ENCODE measurements at places on chromosomes 1 and 21.

GRCh38 chr1:200896531-200897196, 2.0 kb downstream of the INAVA start:
- no peak for DNase-seq

DNA sequence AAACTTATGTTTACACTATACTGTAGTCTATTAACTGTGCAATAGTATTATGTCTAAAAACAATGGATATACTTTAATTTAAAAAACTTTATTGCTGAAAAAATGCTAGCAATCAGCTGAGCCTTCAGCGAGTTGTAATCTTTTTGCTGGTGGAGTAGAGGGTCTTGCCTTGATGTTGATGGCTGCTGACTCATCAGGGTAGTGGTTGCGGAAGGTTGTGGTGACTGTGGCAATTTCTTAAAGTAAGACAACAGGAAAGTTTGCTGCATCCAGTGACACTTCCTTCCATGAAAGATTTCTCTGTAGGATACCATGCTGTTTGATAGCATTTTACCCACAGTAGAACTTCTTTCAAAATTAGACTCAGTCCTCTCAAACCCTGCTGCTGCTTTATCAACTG, 234.7 kb upstream of the CSF3R start:
- DNase-seq, result no peak

GRCh38 chr21:31731056-31731856, 662 bp downstream of the SCAF4 start:
- DNase-seq, result peak; percentile 60

GRCh38 chr1:226814751-226815537, 55.5 kb upstream of the PSEN2 start:
- DNase-seq, result peak; percentile 22

DNA sequence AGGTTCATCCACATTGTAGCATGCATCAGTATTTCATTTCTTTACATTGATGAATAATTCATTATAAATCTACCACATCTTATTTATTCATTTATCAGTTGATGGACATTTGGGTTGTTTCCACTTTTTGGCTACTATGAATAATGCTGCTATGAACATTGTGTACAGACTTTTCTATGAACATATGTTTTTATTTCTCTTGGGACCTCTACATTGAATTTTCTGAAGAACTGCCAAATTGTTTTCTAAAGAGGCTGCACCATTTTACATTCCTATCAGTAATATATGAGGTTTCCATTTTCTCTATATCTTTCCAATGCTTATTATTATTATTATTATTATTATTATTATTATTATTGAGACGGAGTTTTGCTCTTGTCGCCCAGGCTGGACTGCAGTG, 81.3 kb upstream of the SELENON start:
- DNase-seq, result no peak

- peak; percentile 73 for DNase-seq
Observed at GRCh38 chr1:10943991-10944730, 68.3 kb upstream of the TARDBP start.

- DNase-seq, result no peak
Observed at GRCh38 chr1:73056826-73057225, 774.5 kb upstream of the NEGR1 start.

GRCh38 chr1:107515702-107516101, 374.9 kb downstream of the NTNG1 start:
- no peak for DNase-seq

DNA sequence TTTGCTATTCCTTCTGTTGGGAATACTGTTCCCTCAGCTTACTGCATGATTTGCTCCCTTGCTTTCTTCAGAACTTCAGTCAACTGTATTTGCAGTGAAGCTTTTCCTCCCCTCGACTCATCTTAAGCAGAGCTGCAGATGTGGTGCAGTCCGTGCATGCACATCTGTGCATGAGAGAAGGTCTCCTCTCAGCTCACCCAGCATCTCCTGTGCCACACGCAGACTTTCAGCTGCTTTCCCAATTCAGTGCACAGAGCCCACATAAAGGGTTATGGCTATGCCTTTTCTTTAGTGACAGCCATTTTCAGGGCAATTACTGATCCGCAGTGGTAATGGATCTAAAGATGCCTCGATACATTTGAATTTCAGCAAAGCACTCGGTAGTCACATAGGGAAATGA, 13.5 kb upstream of the NTPCR start:
- DNase-seq, result no peak

GRCh38 chr1:95353194-95353593, 119.2 kb downstream of the RWDD3 start:
- DNase-seq, result no peak

- DNase-seq, result no peak
Observed at GRCh38 chr1:161511756-161512060, 6.5 kb downstream of the FCGR2A start.

- DNase-seq, result no peak
Observed at GRCh38 chr1:160800645-160801408, 4.9 kb downstream of the LY9 start.

GRCh38 chr1:62282909-62283755, 36.1 kb downstream of the KANK4 start:
- no peak for DNase-seq

DNA sequence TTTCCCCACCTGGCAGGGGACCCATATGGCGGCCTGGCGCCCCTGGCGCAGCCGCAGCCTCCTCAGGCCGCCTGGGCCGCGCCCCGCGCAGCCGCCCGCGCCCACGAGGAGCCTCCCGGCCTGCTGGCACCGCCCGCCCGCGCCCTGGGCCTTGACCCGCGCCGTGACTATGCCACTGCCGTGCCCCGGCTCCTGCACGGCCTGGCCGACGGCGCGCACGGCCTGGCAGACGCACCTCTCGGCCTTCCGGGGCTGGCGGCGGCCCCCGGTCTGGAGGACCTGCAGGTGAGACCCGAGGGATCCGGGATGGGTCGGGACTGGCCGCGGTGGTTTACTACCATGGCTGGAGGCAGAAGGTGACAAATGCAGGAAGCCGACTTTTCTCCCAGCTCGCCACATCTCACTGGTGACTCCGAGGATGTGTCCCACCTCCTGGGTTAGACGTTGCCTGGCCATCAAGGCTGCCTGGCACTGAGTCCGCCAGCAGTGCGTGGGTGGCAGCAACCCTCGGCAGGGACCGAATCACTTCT, 1.1 kb downstream of the TFAP2E start:
- peak; percentile 49 for DNase-seq

DNA sequence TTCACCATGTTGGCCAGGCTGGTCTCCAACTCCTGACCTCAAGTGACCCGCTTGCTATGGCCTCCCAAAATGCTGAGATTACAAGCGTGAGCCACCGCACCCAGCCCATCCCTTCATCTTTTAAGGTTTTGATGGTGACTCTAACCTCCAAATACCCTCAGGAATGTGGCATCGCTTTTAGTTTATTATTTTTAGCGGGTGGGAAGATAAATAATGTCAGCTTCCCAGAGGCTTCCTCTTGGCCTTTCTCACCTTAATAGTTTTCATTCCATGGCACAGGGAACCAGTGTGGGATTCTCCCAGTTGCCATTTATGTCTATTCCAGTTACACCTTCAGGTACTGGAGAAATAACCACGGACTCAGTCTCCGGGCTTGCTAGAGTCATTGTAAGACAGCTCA, 92.1 kb upstream of the LRRN2 start:
- DNase-seq, result no peak

DNA sequence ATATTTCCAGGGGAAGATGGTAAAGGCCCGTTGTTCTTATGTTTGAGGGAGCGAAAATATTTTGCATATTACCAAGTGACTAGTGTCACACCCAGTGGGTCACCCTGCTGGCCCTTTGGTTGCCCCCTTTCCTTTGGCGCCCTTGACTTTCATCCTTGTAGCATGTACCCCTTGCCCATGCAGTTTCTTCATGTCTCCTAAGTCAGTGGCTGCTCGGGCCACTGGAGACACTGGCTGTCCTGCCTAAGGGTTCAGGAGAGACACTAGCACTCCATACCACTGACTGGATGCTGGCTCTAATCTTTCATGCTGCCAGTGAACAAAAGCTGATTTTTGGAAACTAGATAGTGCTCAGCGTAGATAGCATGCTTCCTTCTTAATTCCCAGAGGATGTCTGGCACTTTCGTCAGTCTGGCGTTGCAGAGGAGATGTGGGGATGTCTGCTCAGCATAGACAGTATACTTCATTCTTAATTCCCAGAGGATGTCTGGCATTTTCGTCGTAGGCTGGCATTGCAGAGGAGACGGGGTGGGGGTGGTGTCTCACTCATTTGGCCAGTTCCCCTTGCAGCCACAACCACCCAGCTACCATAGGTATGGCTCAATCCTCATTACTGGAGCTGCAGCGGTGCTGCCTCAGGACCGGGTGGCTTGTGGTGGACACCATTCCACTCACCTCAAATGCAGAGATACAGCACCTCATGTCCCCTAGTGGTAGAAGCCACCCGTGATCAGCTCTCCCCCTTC, 770.9 kb upstream of the TPTE start:
- no peak for DNase-seq

GRCh38 chr1:46991083-46991923, 32.2 kb upstream of the CYP4X1 start:
- no peak for DNase-seq

- no peak for DNase-seq
Observed at GRCh38 chr1:92446546-92446945, 40.2 kb downstream of the GFI1 start.

DNA sequence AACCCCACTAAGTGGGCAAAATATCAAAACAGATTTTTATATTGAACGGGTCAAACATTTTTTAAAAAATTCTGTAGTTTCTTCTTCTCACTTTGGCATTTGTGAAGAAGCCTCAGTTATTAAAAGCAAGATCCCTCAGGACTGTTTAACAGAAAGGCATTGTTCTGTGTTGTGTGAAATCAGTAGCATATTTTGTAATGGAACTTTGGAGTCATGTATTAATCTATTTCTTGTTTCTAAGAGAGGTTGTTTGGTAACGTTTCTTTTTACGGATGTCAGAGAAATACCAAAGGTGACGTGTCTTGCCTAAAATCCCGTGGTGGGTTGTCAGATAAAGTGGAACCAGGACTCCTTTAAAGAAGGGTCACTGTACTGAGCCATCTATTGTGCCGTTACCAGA, 23.7 kb downstream of the GPR137B start:
- DNase-seq, result no peak

- DNase-seq, result no peak
Observed at GRCh38 chr1:234433563-234434285, 45.3 kb downstream of the TARBP1 start.

DNA sequence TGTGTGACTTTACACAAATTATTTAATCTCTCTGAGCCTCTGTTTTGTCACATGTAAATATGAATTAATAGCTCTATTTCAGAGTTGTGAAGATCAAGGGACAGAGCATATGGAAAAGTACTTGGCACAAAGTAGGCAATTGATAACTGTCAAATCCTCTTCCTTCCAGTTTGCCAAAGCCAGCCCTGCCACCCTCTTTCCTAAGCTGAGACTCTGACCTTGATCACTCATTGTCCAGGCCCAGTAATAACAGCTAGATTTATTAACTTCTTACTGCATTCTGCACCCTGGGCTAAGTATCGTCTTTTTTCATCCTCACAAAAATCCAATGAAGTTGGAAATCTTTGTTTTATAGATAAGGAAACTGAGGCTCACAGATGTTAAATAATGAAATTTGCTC, 70.8 kb upstream of the ATP1A1 start:
- DNase-seq, result no peak

Measured in retina (tissue), 1 donor.